Spinal cord (tissue), 10 donors: ENCODE measurements at places on chromosomes 5 and 9.

DNA sequence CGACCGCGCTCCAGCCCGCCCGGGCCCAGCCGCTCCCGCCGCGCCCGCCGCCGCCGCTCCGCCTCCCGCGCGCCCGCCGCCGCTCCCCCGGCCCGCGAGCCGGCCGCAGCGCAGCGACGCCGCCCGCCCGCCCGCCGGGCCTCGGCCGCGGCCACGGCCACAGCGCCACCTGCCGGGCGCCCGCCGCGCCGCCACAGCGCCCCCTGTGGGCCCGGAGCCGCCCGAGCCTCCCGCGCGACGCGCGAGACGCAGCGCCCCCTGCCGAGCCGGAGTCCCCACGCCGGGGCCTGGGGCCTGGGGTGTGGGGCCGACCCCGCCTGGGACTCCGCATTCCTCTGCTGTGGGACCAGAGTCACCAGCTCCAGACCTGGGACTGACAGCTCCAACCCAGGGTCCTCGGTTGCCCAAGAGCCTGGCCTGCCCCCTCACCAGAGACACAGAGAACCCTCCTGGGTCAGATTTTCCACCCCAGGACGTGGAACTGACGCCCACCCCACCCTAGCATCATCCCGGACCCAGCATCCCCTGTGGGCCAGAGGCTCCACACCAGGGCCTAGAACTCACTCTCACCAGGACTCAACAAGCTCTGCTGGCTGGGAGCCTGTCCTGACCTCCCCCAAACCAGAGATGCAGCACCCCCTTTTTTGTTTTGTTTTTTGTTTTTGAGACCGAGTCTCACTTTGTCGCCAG is at the start of gene RAPGEF1:
TSS of gene RAPGEF1 (minus strand) at position 118 of the 690 bp plus-strand sequence. CDS start 246 bp downstream, outside the sequence.
- DNase-seq = no peak

DNA sequence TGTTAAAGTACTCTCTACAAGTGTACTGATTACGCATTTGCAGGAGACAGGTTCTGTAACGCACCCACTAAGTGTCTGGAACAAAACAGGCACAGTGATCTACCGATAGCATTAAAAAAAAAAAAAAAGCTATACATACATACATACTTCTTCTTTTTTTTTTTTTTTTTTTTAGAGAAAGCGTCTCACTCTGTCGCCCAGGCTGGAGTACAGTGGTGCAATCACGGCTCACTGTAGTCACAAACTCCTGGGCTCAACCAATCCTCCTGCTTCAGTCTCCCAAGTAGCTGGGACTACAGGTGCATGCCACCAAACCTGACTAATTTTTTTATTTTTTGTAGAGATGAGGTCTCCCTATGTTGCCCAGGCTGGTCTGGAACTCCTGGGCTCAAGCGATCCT is 7.6 kb downstream of the KIF24 start:
- no peak for DNase-seq

DNA sequence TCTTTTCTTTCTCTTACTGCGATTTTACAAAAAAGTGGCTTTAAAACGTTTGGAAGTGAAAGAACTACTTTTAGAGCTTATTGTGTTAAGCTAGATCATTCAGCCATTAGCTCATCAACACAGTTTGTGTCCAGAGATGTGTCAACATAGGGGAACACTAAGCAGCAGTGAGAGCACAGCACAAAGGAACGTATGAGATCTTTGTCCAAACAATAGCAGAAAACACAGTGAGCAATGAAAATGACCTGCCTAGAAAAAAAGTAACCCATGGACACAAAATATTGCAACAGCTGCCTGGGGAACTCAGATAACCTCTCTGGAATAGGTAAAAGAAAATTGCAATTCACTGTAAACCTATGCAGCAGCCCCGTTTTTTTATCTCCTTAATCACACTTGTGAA is 372.5 kb downstream of the ARHGEF28 start:
- DNase-seq = peak; percentile 59

DNA sequence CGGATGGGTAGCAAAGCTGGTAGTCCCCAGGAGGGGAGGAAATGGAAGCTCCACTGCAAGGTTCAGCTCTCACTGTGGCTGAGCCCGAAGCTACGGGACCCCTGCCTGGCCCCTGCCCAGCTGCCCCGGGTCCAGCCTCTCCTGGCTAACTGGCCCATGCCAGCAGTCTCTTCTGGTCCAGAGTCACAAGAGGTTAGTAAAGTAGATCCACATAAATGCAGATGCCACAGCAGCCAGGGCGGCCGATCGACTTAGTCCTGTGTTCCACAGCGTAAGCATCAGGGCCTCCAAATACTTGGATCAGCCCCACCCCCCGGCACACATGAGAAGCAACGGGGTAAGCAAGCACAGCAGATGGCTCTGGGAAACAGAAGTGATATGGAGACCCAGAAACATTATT is 42.1 kb downstream of the MRPL36 start:
- DNase-seq = no peak
